ENCODE measurements at places on chromosomes 11 and 22.

- no peak for DNase-seq
Measured at GRCh38 chr11:5690216-5690615, 626 bp downstream of the TRIM22 start.

- DNase-seq: no peak
Measured at GRCh38 chr11:116503216-116504160, 269.3 kb downstream of the BUD13 start.

DNA sequence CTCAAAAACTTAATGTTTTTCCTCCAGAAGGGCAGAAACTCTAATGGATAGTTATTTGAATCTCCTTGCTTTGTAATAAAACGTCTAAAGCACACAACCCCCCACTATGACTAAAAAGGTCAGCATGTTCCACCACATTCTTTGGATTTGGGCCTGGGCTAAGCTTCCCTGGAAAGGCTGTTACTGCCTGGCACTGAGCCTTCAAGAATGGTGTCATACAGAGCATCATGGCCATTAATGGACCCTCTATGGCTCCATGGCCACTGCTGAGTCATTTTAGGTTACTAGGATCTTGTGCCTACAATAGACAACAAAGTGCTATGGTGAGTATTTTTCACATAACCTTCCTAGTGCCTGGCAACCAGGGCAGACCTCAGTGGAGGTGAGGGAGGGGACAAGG lies 242.6 kb upstream of the FAT3 start:
- no peak for DNase-seq

DNA sequence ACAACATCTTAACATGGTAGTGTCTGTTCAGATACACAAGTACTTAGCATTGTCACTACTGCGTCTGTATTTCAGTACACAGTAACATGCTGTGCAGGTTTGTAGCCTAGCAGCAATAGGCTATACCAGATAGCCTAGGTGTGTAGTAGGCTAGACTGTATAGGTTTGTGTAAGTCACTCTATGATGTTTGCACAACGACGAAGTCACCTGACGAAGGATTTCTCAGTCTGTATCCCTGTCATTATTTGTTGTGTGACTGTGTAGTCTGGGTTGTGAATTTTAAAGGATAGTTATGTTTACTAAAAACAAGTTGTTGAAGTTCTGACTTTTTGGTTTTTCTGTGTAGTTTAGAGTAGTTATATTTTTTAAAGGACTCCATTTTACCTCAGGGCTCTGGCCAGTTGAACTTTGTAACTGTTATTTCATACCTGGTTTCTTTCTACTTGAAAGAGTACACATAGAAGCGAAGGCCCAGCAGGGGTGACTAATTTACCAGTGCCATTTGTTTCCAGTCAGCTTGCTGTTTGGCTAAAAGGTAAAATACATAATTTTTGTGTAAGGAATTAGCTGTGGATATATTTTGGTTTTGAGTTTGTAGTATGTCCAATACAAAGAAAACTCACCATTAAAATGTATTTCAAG lies 72.3 kb downstream of the PPP6R3 start:
- DNase-seq: no peak

GRCh38 chr11:91707652-91708482 lies 516.8 kb upstream of the FAT3 start:
- DNase-seq: no peak

DNA sequence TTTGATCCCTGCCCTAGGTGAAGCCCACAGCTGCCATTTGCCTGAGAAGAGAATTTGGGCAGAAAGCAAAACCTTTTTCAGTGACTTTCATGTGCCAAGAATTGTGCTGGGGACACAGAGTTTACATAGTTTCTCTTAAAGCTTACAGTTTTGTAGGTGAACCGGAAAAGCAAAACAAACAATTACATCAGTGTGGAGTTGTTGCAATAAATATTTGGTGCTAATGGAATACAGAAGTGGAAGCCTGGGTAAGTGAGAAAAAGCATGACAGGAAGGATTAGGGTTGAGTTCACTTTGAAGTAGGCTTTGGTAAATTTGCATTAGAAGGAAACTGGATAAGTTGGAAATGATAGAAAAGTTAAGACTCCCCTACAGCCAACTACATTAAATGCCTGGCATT lies 82.7 kb downstream of the RASSF10 start:
- DNase-seq: no peak

DNA sequence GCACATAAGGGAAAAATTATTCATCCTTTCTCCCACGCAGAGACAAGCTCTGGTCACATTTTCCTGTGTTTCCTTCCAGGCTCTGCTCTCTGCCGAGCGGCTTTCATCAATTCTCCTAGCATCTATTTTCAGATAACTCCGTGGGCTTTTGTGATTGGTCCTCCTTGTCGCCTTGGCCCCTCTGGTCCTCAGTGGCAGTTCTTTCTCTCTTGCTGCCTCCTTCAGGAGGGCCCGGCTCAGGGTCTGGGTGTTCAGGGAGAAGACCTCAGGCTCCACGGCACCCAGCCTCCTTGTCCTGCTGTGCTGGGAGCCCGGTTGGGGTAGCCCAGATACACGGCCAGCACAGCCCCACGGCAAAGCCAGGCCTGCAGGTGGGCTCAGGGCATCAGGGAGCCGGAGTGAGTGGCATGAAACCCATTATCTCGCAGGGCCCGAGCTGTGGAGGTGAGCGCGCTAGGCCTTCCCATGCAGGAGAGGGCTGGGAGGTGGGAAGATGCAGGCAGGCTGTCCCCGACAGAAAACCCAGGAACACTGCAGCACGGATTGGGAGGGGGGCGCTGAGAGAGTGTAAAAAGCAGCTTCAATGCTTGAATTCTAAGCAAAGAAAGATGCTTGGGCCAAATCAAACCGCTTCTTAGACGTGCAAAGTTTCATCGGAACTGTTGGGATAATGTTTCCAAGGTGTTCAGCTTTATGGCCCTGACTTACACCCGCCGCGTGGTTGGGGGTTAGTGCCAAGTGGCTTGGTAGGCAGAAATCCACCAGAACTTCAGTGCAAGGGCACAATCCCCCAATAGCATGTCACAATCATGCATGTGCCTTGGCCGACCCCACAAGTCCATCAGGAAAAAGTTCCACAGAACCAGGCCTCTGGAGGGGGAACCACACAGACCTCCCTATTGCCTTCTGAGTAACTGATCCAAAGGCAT lies 81.9 kb upstream of the WNT7B start:
- peak; percentile 56 for DNase-seq

DNA sequence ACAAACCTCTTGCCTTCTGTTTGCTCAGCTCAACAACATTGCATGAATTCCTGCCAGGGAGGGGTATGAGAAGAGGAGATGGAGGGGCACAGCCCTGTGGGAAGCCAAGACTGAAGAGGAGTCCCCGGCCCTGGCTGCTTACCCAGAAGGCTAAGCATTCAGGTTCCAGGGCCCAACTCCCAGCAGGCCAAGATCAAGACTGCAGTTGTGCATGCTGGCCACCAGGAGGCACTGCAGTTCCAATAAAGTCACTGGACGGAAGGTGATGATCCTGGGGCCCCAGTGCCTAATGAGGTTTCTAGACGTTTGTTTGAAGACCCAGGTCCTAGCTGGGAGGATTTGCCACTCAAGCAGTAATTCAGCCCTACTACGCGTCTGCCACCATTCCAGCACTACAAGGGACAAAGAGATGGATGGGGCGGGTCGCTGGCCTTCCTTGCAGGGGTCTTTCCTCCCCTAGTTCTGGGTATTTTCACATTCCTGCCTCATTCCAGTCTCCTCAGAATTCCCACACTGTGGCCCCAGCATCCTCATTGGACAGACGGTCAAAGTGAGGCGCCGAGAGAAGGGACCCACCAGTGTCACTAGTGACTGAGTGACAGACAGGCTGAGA lies 23.6 kb downstream of the ALX4 start:
- peak; percentile 28 for DNase-seq

GRCh38 chr22:33650244-33650643 lies 270.0 kb downstream of the LARGE1 start:
- no peak for DNase-seq

DNA sequence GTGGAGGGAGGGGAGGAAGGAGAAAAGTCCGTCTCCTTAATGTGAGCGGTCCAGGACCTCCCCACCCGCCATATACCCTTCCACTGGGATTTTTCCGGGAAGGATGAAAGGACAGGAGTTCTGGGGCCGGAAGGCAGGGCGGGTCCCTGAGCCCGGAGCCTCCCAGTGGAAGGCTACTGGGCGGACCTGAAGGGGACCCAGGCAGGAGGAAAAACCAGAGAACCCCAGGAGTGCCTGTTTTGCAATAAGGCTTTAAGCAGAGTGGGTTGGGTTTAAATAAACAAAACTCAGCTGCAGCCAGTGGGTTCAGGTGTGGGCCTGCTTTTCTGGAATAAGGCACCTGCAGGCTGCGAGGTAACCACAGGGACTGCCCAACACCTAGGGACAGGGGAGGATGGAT lies 1.7 kb upstream of the CELSR1 start:
- no peak for DNase-seq
